Iris pigment epithelial cell (primary cell): ENCODE measurements at places on chromosomes 7 and 10.

- DNase-seq: no peak
Measured at GRCh38 chr10:14253711-14254110, 77.0 kb downstream of the FRMD4A start.

- no peak for DNase-seq
Measured at GRCh38 chr7:106644999-106645398, 16.0 kb downstream of the CCDC71L start.

GRCh38 chr10:125006188-125006680, 64.3 kb downstream of the ZRANB1 start:
- peak; percentile 31 for DNase-seq

DNA sequence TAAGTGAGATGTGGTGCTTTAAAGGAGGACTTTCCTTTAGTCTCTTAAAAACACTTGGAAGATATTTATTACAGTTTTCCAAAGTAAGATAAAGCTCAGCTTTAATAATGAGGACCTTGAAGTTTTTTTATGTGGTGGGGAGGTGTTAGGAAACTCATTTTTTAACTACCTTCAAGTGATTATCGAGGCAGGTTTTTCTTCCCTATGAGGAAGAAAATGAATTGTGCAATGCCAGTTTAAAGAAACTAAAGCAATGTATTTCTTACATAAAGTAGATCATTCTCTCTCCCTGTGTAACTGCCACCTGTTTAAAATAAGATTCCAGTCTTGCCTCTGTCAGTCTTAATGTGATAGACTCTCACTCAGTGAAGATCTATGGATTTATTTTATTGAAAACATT, 27.9 kb downstream of the ZEB1 start:
- no peak for DNase-seq

- DNase-seq: peak; percentile 13
Measured at GRCh38 chr7:17495655-17496394, 197.4 kb downstream of the AHR start.

- no peak for DNase-seq
Measured at GRCh38 chr10:85863301-85864172, 503.1 kb downstream of the GRID1 start.

GRCh38 chr10:4407783-4408182, 418.2 kb upstream of the AKR1E2 start:
- peak; percentile 65 for DNase-seq

GRCh38 chr10:112471878-112472487, 25.0 kb downstream of the VTI1A start:
- DNase-seq: peak; percentile 64

GRCh38 chr7:50588937-50589336, 23.7 kb upstream of the DDC start:
- DNase-seq: no peak

- DNase-seq: peak; percentile 55
Measured at GRCh38 chr10:6292741-6293151, 90.0 kb downstream of the PFKFB3 start.

DNA sequence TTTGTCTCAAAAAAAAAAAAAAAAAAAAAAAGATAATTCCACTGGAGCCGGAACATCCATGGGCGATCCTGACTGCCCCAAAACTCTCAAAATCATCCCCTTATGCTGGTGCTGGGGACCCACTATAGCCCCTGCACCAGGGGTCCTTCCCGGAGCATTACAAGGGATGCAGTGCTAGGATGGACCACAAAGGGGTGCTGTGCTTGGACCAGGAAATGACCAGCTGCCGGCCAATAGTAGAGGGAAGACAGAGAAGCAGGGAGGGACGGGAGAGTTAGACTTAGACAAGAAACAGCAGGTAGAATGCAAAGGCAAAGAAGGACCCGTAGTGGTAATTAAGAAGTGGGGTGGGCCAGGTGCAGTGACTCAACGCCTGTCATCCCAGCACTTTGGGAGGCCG, 40.5 kb downstream of the RCC1L start:
- no peak for DNase-seq

DNA sequence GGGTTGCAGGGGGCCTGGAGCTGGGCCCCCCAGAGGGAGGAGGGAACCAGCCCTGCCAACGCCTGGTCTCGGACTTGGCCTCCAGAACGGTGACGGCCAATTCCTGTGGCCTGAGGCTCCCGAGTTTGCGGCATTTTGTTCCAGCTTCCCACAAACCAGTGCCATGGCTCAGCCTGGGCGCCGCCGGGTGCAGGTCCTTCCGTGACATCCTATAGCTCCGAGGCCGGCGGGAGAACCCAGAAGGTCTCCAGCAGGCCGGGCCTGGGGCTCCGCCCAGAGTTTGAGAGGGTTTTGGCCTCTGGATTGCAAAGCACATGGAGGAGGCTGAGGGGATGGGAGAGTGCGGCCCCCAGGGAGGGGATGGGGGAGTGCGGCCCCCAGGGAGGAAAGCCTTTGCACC, 92.6 kb downstream of the UNCX start:
- DNase-seq: no peak

GRCh38 chr10:114893251-114893650, 44.7 kb upstream of the TRUB1 start:
- no peak for DNase-seq

GRCh38 chr7:105250706-105251105, 138.0 kb downstream of the SRPK2 start:
- no peak for DNase-seq

DNA sequence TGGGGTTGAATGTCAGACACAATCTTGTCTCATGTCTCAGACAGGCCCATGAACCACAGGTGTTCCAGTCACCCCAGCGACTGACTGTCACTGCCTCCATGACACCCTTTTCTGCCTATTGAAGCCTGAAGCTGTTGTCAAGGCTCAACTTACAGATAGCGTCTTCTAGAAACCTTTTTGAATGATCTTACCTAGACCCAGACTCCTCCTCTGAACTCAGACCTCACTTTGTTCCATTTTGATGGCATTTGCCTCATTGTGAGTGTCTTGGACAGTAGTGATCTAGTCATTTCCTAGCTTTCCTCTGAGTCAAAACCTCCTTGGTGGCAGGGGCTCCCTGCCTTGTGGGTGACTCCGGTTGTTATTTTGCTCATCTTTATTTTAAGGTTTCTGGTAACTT, 98.3 kb upstream of the AGK start:
- DNase-seq: no peak

- DNase-seq: no peak
Measured at GRCh38 chr7:92557249-92557648, 28.7 kb downstream of the RBM48 start.

DNA sequence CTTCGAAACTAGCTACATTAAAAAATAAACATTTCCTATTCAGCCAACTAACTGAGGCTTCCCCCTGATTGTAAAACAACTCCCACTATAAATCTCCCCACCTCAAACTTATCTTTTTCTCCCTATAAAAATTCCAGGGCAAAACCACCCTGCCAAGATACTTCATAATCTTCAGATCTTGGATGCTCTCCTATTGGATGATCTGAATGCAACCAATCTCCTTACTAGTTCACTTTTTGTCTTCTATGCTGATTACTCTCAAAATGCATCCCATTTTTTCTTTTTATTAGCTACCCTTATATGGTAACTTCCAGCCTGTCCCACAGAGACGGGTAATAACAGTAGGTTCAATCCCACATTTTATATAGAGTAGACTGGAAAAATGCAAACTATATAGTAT, 15.0 kb upstream of the PRSS58 start:
- no peak for DNase-seq

GRCh38 chr10:28878236-28878970, 201.1 kb downstream of the BAMBI start:
- DNase-seq: no peak

GRCh38 chr7:75042286-75042685, 31.3 kb downstream of the RCC1L start:
- no peak for DNase-seq

DNA sequence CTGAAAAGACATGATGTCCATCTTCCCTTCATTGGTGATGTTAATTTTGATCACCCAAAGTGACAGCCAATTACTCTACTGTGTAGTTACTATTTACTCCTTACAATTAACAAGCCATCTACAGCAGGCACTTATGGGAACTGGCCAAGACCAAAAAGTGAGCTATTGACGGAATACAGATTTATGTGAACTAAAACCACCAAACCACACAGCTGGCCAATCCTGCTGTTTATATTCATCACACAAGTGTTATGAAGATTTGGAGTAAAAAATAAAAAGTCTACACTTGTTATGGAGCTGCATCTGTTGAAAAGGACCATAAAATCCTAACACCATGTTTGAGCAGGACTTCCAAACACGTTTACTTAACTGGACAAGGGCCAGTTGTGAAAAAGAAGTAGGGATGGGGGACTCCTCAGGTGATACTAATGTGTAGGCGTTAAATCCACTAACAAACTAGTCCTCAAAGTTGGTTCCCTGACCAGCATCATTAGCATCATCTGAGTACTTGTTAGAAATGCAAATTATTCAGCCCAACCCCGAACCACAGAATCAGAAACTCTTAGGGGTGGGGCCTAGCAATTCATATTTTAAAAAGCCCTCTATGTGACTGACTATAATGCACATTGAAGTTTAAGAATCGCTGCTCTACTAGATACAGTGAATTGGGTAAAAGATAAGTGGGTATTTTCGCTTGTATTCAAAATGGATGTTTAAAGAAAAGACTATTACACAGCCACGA, 11.6 kb downstream of the MCMBP start:
- DNase-seq: no peak

DNA sequence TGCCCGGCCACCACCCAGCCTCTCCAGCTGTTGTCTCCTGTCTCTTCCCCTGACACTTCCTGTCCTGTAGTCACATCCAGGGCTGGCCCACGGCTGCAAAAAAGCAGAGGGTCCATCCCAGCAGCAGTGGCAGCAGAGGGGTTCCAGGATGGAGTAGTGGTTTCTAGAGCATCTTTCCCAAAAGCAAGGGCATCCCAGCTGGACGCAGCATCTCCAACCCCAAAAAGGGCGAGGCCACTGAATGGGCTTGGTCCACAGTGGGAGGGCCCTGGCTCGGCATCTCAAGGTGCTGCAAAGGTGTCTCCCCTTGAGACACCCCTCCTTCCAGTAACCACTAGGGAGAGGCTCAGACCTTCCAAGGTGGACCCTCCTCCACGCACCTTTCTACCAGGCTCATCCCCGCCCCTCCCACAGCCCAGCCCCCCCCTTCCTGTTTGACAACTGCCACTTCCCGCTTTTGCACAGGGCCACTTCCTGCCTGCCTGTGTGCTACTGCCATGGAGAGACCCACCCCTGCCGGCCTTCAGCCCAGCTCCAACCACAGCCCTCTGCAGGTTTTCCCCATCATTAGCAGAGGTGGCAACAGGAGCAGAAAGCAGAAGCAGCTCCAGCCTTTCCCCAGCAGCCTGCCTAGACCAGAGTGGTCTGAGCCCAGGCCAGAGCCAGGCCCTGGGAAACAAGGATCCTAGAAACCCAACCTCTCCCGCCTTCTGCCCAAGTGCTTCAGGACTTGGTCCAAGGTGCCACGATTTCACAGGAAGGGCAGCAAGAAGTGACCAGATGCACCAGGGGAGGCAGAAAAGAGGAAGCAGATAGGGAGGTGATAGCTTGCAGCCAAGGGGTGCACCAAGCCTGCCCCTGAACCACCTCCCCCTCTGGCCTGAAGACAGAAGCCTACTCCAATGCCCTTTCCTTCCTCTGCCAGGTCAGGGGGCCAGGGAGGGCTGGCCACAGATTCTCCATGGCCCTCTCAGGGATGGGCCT, 8.6 kb downstream of the CAMK2G start:
- DNase-seq: no peak

GRCh38 chr10:122786269-122786668, 59.4 kb downstream of the CUZD1 start:
- peak; percentile 26 for DNase-seq

- no peak for DNase-seq
Measured at GRCh38 chr7:39360766-39361165, 205.4 kb upstream of the YAE1 start.

- peak; percentile 80 for DNase-seq
Measured at GRCh38 chr10:124918191-124918830, 23.6 kb upstream of the ZRANB1 start.
